ENCODE measurements at places on chromosomes 12 and 14.

DNA sequence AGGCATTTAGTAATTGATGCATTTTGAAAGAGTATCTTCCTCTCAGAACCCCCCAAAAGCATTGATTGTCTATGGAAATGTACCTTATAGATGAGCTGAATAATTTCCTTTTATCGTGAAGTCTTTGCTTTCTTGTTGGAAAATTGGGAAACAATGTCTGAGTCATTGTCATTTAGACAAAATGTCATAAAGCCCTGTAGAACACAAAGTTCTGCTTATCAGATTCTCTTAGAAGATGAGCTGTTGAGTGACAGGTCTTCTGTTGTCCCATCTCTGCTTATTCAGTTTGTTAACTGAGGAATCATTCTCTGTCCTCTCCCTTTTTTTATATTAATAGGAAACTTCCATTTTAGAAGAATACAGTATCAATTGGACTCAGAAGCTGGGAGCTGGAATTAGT, 22.9 kb downstream of the MAPKAPK5 start:
- no peak for DNase-seq

GRCh38 chr12:119989361-119989730, 310 bp downstream of the BICDL1 start:
- no peak for DNase-seq

- no peak for DNase-seq
These were observed 69.5 kb upstream of the FOXN3 start for GRCh38 chr14:89486505-89486904.

DNA sequence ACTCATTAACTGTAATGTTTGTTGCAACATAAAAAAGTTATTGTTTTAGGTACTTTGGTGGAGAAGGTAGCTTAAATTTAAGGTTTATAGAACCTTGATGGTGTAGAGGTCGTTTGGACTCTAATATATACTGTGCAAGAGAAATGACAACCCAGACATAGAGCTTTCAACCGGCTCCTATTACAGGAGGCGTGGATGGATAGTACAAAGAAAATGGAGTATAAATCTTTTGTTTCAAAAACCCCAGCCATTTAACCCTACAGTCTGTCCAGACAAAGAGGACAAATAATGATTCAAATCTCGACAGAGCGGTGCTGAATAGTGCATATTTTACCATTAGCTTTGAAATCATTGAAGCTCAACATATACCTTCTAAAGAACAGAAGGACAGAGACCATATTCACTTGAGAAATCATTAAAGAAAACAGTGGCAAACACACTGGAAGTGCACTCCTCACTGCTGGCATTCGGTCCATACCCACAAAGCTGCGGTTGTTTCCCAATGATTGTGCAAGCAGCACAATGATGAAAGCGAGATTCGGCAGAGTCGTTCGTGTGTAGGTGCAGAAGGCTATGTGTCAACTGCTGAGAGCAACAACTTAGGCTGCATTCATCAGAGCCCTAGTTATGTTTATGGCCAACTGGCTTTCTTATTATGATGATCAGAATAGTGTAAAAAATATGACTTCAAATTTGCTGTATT, 688.6 kb downstream of the NOVA1 start:
- DNase-seq = no peak

DNA sequence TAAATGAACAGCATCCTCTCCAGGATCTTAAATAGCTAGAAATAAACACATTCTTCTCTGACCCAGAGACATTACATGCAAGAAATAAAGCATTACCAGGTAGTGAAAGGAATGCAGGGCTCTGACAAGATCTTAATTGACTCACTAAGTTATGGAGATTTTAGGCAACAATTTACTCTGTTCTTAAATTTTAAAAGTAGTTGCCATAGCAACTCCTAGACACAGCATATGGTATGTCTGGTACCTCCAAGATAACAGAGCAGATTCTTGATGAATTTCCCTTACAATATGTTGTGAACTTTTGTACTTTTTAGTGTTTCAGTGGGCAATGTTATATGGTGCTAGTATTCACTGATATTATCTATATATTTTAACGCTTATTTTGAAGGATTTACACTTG, 76.7 kb upstream of the G2E3 start:
- no peak for DNase-seq

DNA sequence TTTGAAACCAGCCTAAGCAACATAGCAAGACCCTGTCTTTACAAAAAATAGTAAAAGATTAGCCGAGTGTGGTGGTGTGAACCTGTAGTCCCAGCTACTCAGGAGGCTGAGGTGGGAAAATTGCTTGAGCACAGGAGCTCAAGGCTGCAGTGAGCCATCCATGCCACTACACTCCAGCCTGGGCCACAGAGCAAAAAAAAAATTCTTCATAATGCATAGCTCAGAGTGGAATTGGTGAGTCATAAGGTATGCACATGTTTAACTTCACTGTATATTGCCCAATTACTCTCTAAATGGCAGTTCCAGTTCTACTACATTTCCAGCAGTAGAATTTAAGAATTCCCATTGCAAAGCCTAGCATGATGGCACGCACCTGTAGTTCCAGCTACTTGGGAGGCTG, 26.8 kb upstream of the CLIP1 start:
- no peak for DNase-seq

DNA sequence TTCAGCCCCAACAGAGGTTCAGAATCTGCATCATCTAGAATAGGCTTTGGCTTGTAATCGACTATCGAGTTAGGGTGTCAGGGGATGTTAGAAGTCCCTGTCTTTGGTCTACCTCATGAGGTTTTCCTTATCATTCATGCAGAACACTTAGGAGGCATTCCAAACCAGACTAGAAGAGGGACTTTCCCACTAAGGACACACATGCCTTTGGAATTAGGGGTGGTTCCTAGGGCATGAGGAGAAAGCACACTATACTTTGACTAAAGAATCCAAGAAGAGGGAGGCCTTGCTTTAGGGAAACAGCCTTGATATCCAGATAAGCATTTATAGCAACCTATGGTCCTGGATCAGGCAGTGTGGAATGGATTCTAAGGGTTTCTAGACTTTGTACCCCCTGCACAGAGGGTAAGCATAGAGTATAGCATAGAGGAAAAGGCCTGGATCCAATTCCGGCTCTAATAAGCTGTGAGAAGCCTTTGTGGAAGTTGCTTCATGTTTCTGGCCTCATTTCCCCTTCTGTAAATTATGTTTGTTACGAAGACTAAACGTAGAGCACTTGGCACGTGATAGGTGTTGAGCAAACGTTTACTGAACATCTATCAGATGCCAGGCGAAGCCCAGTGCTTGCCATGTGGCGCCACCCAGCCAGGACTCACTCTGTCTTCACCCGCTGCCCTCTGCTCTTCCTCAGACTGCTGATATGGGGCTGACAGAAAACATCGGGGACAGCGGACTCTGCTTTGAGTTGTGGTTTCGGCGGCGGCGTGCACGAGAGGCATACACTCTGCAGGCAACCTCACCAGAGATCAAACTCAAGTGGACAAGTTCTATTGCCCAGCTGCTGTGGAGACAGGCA, 13.2 kb downstream of the ZNF219 start:
- no peak for DNase-seq

DNA sequence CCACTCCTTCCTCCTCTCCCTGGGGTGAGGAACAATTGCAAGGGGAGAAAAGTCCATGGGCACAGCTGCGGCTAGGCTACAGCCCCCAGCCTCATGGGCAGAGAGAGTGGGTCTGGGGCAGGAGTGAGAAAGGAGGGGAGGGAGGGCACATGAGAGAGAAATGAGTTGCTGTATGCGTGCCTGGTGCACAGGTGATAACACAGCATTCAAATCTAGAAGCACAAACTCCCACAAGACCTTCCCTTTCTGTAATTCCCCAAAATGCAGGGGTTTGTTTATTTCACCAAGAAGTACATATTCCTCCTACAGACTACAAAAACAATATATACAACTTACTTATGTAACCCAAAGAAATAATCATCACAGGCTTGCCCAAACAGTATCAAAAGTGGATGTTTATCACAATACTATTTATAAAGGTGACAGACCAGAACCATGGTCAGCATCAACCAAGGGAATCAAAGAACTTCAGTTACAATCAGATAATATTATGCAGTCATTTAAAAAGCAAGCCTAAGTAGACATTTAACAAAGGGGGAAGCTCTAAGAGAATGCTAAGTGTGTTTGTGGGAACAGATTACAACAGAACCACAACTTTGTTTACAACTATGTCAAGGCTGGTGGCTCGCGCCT, 54.2 kb downstream of the ITPK1 start:
- no peak for DNase-seq

DNA sequence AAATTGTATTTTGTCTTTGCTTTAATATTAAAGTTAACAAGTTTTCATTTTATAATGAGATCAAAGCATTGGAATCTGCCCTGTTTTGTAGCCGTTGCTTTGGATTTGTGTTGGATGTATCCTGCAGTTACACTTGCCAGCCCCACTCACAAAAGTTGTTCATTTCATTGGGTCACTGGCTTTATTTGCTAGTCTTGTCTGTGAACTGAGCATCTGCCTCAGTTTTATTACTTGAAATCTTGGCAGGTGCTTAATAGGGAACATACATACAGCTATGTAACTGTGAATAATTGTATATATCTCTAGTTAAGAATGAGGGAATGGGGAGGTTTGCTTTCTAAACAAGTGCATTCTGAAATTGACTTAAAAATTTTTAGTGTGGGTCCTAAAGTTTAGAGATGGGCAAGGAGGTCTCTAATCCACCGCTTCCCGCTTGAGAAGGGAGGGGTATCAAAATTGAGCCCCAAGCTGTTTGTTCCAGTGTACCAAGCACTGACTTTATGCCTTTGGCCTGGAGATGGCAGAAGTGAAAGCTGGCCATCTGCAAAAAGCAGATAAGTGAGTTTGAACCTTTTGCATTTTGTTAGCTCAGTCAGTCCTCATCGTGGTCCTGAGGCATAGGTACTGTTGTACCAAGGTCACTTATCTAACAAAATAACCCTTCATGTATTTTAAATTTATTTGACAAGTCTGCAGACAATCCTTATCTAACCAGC, 9.3 kb downstream of the EIF5 start:
- no peak for DNase-seq

DNA sequence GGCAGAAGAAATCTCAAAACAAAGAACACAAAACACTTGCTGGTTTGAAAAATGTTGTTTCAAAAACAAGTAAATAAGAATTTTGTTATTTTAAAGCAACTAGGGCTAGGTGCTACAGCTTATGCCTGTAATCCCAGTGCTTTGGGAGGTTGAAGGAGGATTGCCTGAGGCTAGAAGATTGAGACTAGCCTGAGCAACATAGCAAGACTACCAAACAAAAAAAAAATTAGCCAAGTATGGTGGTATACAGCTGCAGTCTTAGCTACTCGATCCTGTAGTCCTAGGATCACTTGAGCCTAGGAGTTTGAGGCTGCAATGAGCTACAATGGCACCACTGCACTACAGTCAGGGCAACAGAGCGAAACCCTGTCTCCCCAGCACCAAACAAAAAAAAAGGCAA, 32.6 kb upstream of the MTERF2 start:
- DNase-seq = no peak

- peak; percentile 28 for DNase-seq
These were observed 207.2 kb upstream of the BCL2L14 start for GRCh38 chr12:11863478-11863906.

DNA sequence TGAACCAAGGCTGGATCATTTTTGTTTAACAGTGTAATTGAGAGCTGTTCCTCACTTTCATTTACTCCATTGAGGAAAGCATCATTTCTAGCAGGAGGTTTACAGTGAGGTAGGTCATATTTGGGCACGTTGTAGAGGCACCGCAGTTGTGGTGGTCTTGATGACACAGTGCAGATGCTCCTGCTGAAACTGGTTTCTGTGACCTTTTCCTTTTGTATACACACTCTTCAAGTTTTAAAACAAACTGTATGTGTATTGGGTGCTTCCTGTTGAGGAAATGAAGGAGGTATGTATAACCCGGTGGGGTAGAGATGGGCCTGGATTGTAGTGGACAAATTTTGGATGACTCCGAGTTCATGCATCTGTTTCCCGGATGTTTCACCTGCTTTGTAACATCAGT, 456.3 kb upstream of the RGS6 start:
- DNase-seq = no peak

DNA sequence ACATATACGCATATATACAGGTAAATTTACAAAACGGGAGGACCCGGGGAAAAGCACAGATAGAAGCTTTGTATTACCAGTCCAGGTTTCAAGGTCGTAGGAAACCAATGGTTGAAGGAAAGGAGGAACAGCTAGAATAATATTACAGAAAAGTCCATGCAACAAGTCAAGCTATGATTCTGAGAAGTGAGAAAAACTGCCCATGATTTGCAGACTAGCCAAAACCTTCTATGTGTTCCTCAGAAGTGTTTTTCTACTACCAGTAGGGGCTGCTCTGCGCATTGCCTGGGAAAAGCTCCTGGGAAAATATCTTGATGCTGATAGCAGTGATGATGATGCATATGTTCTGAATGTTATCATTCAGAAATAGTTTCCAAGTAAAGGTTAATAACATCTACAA, 2.2 kb downstream of the PDZRN4 start:
- DNase-seq = peak; percentile 13
